ENCODE measurements at places on chromosomes 6 and 20.

DNA sequence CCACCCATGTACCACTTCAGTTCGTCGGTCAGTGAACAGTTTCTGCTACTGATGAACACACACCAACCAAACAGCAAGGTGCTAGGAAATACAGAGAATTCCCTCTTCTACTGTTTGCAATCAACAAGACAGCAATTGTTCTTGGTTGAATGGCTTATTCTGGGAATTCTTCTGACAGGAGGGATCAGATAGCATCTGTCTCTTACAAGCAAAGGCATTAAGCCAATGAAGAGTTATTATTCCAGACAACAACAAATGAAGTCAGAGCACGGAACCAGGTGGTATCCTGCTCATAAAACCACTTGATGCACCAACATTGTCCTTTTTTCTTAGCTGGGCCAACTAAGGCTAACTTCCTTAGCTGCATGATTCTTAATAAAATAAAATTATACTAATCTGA, 37.8 kb downstream of the PTPRK start:
- no peak for DNase-seq

- no peak for DNase-seq
Measured at GRCh38 chr6:156816505-156816904, 39.3 kb downstream of the ARID1B start.

DNA sequence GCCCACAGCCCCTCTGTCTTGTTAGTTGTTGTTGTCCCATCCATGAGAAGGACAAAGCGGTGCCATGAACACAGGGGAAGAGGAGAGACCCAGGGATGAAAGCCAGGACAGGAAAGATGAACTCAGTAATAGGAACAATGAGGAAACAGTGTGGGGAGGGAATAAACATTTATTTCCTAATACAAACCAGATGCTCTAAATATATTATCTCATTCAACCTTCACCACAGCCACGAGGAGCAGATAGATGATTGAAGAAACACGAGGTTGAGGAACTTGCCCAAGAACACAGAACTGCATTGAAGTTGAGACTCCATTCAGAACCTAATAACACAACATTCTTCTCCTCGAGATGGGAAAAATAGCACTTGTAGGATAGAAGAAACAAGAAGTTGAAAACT, 53.0 kb upstream of the AIG1 start:
- DNase-seq, result no peak

DNA sequence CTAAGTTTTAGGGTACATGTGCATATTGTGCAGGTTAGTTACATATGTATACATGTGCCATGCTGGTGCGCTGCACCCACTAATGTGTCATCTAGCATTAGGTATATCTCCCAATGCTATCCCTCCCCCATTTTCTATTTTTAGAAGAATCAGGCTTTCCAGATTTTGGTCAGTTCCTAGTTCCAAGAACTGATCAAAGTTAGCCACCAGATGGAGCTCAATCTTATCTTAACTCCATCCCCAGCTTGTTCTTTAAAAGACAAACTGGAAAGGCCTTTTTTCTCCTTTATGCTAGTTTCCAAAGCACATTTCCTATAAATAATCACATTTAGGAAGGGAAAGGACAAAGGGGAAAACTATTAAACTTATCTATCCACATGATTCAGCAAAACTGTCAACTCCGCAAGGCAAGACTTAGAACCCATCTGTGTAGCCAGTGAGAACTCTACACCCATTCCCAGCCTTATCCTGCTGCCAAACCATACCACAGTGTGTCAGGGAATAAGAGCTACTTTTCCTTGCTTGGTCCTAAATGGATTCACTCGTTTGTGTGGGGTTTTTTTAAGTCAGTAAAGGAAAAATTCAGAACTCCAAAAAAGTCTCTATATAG, 22.8 kb upstream of the KHDC1 start:
- no peak for DNase-seq

GRCh38 chr6:57068061-57068460, 21.6 kb downstream of the KIAA1586 start:
- no peak for DNase-seq

DNA sequence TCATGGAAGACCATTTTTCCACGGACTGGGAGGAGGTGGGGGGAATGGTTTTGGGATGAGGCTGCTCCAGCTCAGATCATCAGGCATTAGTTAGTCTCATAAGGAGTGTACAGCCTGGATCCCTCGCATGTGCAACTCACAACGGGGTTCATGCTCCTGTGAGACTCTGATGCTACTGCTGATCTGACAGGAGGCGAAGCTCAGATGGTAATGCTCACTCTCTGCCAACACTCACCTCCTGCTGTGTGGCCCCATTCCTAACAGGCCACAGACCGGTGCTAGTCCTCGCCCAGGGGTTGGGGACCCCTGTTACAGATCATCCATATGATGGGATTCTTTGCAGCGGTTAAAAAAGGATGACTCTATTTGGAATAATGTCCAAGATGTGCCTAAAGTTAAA, 27.6 kb upstream of the BMP7 start:
- no peak for DNase-seq

- no peak for DNase-seq
Measured at GRCh38 chr6:16168858-16169257, 40.0 kb downstream of the MYLIP start.

- no peak for DNase-seq
Measured at GRCh38 chr6:46221222-46221793, 50.5 kb upstream of the ENPP5 start.

DNA sequence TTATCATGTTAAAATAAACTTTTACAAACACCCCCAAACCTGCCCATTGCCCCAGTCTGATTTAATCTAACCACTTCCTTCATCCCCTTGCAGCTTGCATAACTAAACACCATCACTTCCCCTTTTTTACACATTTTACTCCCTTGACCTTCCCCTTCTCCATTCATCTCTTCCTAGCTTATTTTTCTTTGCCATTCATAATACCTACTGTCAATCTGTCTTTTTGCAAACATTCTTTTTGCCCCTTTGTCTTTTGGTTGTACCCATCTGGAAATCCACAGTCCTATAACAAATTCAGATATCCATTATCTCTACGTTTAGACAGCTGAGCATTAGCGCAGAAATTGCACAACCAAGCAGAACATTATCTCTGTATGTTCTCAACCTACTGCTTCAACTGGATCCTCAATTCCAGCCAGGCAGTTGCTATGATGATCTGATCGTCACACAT, 51.2 kb downstream of the C6orf52 start:
- DNase-seq, result no peak
